ENCODE measurements at places on chromosomes 7 and 10.

- DNase-seq, result no peak
These were observed 5.2 kb downstream of the ANKRD1 start for GRCh38 chr10:90915766-90916075.

- DNase-seq, result no peak
These were observed 43.2 kb downstream of the ZNF467 start for GRCh38 chr7:149729983-149730801.

DNA sequence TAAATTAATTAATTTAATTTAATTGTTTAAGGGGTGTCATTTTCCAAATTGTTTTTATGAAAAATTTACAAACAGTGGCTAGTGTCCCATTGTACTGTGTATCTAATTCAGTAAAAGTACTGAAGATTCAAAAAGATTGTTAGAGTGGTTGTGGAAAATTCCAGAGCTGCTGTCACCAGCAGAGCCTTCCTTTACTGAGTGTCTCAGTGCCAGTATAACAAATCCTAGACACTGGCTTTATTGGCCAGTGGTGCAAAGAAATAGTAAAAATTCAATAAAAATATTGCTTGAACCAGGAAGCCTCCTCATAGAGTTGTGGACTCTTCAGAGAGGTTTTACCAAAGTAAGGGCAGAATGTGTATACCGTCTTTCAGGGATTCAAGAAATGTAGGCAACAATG is 23.1 kb upstream of the HERPUD2 start:
- DNase-seq, result no peak

GRCh38 chr7:28550580-28551186 is 138.4 kb downstream of the CREB5 start:
- no peak for DNase-seq

DNA sequence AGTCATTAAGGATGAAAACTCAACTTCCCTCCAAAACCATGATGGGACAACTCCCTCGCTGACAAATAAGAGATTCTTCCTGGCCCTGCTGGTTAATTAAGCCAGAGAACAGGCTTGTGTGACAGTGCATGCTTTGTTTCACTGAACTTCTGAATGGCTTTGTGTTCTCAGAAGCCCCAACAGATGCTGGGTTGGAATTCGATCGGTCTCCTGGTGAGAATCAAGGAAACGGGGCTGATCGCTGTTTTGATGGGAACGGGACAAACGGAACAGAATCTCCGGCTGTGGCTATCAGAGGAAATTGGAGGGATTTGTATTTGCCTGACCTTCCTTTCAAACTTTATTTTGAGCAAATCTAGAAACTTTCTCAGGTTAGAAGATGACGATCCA is 145.0 kb downstream of the RNF216 start:
- DNase-seq, result no peak

GRCh38 chr10:33703501-33704213 is 369.2 kb upstream of the NRP1 start:
- peak; percentile 32 for DNase-seq

GRCh38 chr10:61225939-61226338 is 227.2 kb downstream of the TMEM26 start:
- DNase-seq, result no peak

GRCh38 chr7:90188281-90188680 is 23.3 kb upstream of the STEAP2 start:
- DNase-seq, result no peak

DNA sequence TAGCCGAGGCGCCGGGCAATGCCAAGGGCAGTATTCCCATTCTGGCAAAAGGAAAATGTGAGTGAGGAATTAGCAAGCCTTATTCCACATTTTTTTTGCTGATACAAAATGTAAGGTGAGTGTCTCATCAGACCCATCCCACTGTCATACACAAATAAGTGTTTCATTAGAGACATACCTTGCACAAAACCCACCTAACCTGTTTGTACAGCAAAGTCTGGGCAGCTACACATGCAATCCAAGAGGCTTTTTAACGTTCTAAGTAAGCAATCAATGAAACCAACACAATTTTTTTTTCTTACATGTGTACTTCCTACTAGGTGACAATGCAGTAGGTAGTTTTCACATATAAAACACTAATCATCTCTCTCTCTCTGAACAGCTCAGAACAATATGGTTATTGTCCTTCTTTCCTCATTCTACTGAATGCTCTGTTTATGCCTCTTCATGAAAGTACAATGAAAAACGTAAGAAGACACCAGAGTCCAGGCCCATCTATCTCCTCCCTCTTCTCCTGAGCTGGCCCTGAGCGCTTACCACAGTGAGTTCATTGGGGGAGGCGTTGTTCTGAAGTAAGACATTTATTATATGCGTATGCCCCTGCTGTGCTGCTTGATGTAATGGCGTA is 217.2 kb downstream of the ANK3 start:
- DNase-seq, result no peak

DNA sequence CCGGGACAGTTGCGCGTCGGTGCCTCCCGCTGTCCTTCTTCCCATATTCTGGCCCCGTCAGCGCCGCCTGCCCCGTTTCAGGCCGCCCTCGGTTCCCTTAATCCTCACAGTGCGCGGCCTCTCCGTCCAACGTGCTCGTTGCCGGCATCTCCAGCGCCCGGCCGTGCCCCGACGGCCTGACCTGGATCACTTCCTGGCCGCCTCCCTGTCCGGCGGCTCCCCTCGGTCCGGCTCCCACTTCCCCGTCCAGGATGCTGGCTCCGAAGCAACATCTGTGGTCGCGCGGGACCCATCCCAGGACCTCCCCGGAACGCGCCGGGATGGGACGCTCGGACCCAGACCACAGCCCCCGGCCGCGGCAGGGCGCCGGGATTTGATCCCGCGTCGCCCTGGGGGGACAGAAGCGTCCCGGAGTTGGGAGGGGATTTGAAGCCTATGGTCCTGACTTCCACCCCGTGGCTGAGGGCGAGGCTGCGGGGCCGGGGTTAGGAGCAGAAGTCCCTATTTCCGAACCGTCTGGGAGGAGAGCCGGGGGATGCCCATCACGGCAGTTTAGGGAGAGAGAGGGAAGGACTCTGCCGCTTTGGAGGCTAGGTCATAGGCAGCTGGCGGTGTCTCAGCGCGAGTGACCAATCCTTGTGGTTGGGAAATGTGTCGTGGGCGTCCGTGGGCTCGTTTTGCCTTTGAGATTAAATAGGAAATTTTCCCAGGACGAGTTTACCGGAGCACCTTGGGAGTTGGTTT is 53.8 kb downstream of the KCTD7 start:
- peak; percentile 67 for DNase-seq

DNA sequence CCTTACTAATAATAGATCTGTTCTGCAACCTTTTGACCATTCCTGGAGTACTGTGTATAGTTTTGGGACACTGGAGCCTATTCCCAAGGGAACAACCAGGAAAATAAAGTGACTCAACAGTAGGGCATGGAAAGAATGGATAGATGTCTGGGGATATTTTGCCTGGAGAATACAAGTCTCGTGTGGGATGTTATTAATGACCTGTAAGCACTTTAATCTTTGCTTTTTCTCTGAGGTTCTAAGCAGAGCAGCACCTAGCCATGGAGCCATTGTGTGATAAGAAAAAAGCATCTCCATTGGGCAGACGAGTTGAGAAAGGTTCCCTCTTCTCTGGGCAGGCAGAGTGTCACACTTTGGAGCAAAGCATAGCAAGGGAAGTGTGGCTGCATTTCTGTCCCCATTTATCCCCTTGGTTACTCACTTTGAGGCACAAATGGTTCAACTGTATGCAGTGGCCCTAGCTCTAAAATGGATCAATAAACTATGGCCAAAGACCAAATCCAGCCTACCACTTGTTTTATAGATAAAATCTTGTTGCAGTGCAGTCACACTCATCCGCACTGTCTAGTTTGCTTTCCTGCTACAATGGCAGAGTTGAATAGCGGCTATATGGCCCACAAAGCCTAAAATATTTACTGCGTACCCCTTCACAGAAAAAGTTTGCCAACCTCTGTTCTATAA is 21.0 kb upstream of the CCDC71L start:
- DNase-seq, result peak; percentile 69

DNA sequence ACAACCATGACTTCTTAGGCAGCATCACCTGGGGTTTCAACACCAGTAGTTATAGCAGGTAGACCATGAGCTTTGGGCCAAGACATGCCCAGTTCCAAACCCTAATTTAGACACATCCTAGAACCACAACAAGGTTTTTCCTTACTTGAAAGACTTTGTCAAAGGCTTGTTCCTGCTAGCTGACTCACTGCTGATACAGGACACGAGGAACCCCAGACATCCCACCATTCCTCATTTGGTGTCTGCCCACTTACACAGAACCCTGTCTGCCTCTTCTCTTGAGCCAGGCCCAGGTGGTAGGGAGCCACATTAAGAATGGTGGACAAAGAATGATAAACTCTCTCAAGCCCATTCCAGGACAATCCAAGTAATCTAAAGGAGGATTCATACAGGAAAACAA is 109.0 kb downstream of the CCDC71L start:
- no peak for DNase-seq

- no peak for DNase-seq
These were observed 20.8 kb downstream of the GPNMB start for GRCh38 chr7:23267357-23267756.

DNA sequence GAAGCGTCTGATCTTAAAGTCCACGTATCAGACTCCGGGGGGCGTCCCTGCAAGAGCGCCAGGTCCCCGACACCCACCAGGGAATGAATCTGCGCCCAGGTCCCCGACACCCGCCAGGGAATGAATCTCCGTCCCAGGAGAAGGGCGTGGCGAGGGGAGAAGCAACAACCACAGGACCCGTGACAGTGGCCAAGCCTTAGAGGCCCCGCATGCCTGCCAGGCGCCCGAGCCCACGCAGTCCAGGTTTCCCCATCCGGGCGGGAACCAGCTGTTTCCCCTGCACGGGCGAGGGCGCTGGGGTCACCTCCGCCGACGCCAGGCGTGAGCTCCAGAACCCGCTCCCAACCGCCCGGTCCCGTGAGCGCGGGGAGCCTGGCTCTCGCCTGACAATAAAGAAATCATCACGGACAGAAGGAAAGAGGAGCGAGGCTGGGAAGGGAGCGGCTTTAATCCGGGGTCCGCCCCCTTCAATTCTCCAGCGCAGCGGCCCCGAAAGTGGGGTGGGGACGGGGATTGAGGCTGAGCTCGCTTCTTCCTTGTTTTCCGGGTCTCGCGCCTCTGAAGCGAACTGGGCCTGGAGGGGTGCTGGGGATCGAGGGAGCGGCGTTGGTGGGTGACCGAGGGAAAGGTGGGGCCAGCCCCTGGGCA is 29.0 kb upstream of the BMS1 start:
- DNase-seq, result peak; percentile 5

- DNase-seq, result peak; percentile 86
These were observed 374.8 kb upstream of the AKR1E2 start for GRCh38 chr10:4450981-4451908.

- peak; percentile 49 for DNase-seq
These were observed 822 bp downstream of the ZNF800 start for GRCh38 chr7:127391591-127392181.

DNA sequence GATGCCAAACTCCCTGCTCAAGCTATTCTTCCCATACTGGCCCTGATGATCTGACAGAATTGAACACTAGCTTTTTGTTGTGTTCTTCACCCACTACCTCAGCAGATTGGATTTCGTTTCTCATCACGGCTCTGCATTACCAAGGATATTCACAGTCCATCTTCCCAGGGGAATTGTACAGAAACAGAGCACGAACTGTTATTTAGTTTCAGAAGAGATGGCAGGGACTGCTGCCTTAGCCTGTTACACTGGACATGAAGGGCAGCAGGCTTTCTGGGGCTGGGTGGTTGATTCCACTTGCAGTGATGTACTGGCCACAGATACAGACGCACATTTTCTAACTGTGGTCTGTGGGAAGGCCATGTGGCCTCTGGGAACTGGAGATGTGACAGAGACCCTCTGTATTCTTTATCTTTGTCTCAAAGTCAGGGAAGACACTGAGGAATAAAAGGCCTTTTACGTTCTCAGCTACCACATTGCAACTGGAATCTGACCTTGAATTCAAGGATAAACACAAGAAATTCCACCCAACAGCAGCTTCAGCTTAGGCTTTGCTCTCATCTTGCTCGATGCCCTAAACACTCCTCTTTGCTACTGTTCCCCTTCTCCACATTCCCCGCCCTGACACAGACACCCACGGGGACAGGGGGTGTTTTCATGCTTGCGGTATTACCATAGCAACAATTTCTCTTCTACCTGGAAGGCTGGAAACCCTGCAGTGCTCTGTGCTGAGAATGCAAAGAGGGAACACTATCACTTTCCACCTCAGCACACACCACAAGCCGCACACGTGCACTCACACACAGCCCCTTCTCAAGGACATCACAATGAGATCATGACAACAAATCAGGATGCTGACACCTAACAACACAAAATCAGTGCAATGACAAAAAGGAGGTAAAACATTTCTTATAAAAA is 81.7 kb downstream of the RNF216 start:
- no peak for DNase-seq

DNA sequence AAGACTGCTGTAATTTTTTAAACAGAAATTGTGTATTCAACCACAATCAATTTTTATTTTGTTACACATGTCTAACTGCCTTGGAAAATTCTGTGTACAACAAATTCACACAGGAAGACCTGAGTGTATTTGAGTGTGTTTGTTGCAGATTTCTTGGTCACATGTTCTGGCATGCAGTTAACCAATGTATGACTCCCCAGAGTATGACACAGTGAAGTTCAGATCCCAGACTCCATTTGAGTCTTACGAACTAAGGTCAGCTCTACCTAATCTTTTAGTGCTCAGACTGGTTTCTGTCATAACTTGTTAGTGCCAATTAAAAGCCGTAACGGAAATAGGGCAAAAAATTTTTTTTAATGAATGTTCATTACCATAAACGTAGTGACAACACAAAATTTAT is 5.8 kb downstream of the GNAI1 start:
- DNase-seq, result no peak

DNA sequence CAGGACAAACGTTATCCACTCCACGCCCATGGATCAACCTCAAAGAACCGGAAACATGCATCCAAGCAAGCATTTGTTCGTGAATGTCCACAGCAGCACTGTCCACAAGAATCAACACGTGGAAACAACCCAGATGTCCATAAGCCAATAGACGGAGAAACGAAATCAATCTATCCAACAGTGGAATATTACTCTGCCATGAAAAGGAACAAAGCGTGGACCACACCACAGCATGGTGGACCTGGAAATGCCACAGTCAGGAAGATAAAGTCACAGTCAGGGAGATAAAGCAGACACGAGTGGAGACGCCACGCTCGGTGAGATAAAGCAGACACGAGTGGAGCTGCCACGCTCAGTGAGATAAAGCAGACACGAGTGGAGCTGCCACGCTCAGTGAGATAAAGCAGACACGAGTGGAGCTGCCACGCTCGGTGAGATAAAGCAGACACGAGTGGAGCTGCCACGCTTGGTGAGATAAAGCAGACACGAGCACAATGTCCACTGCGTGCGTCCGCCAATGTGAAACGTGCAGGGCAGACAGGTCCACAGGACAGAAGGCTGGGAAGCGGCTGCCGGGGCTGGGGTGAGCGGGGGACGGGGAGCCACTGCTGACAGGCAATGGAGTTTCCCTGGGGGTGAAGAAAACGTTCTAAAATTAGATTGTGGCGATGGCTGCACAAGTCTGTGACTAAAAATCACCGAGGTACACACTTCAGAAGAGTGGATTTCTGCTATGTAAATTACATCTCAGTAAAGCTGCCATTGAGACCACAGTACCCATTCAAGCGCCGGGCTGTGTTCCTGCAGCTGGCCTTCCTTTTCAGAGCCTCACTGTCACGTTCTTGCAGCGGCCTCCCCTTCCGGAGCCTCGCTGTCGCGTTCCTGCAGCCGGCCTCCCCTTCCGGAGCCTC is 10.6 kb downstream of the GPER1 start:
- DNase-seq, result no peak

GRCh38 chr10:59060852-59061251 is 115.6 kb upstream of the PHYHIPL start:
- DNase-seq, result no peak
